ENCODE measurements at places on chromosomes 5 and 9. TPM values are rescaled to one million over a fixed set of nuclear protein-coding genes. Genes with fewer than 3 reads are reported as not detected.

The CCDC192 gene
- total RNA-seq = not detected

The DOCK2 gene
- total RNA-seq = 3.1 TPM

The NME5 gene
- total RNA-seq = not detected

The ENTPD2 gene
- total RNA-seq = 2.1 TPM

The IL3 gene
- not detected for total RNA-seq
